ENCODE measurements at places on chromosomes 2 and 18.

DNA sequence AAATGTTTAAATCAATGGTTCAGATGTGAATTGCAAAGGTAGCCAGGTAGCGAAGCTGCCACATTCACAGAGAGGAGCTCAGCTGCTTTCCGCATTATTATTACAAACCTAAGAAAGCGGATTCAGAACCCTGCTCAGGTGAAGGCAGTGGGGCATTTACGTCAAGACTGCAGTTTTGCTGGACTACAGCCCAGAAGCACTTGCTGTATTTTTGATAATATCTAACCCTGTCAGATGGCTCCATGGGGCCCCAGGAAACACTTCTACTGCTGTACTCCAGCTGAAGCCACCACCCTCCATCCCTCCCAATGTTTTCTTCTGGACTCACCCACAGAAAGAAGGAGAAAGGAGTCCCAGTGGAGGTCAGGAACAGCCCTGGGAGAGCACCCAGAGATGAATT, 96.9 kb downstream of the TPO start:
- no peak for DNase-seq

- DNase-seq: no peak
These were observed 38.9 kb downstream of the CTAGE1 start for GRCh38 chr18:22378672-22379282.

DNA sequence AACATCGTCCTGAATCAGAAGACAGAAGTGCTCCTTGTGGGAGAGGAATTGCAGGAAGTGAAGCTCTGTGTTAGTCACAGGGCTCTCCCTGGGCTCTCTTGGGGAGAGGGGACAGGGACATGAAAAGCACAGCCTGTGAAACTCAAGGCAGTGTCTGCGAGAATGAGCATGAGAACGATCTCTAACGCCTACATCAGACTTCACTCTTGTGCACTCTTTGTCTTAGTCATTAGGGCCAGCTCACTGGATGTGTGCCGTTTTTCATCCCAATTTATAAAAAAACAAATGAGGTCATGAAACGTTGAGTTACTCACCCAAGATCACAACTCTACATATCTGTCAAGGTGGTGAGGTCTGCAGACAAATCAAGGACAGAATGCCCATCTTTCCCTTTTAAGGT, 27.0 kb upstream of the TWIST2 start:
- DNase-seq: no peak

- DNase-seq: no peak
These were observed 88.1 kb downstream of the LRP1B start for GRCh38 chr2:142042536-142043199.
